ENCODE measurements at places on chromosomes 4 and X. TPM values are rescaled to one million over a fixed set of nuclear protein-coding genes. Genes with fewer than 3 reads are reported as not detected.

- no peak for DNase-seq
Measured at GRCh38 chr4:121339307-121339706, 41.5 kb downstream of the QRFPR start.

DNA sequence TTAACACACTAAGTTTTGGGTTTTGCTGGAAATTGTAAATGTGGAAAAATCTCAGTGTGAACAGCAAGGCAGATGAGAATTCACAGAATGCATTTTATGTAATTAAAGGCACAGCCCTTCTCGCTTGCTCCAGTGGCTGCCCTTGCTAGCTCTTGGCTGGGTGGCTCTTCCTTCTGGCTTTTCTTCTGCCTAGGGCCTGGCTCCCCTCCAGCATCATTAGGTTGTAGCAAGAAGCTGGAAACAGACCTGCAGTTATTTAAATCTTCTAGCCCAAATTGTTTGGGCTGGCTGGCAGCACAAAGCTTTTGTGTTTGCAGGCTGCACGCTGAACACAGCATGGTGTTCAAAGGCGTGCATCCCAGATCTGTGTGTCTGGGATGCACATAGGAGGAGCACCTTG, 56.5 kb downstream of the LIMCH1 start:
- DNase-seq: no peak

C4orf17 gene
- total RNA-seq: not detected

- no peak for DNase-seq
Measured at GRCh38 chr4:31190671-31191070, 470.5 kb downstream of the PCDH7 start.

SOD3 gene
- 5.8 TPM for total RNA-seq

GRCh38 chrX:112819008-112819640, 21.5 kb downstream of the AMOT start:
- no peak for DNase-seq

UGT2B10 gene
- total RNA-seq: not detected

DNA sequence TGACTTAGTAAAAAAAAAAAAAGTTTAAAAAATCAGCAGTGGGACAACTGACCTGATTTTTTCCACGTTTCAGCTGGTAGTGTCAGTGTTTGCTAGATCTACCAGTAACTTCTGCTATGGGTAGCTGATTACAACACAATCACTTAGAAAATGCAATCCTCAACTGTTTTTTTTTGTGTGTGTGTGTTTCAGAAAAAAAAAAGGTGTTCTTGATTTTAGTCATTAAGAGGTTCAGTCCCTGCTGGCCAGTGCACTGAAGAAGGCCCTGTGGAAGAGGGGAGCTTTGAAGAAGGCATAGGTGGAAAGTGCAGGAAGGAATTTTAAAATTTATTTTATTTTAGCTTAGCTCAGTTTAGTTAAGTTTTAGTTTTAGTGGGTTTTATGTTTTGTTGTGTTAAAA, 46.9 kb downstream of the SH2D1A start:
- no peak for DNase-seq
